ENCODE measurements at places on chromosomes 7 and 10.

- no peak for DNase-seq
Measured at GRCh38 chr7:66206934-66207240, 1.8 kb downstream of the TPST1 start.

DNA sequence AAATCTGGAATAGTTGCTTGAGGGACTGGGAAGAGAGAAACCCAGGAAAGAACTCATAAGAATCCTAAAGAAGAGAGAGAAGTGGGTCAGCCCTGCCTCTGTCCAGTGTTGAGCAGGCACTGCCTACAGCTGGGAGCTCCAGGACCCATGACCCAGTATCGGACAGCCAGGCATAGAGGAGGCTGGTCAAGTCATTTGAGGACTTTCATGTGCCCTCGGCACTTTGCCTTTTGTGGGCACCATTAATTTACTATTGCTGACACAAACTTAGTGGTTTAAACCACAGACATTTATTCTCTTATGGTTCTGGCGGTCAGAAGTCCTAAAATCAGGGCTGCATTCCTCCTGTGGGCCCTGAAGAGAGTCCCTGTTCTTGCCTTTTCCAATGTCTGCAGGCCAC, 60.3 kb downstream of the CPXM2 start:
- DNase-seq = no peak

DNA sequence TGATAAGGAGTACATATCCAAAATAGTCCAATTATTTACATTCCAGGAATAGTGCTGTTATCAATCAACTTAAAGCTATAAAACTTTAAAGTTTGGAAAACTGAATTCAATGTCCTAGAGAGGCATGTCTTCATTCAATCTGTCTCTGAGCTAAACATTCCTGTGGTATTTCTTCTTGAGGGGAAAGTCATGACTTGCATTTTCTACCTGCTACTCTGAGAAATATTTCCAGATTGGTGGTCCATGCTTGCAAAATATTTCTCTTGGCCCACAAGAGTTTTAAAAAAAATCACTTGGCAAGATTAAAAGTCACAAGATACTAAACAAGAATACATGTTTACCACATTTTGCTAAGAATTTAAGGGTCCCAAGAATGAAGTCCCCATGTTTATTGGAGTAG, 63.6 kb upstream of the HGF start:
- no peak for DNase-seq

GRCh38 chr10:98254234-98254974, 13.6 kb downstream of the LOXL4 start:
- no peak for DNase-seq

DNA sequence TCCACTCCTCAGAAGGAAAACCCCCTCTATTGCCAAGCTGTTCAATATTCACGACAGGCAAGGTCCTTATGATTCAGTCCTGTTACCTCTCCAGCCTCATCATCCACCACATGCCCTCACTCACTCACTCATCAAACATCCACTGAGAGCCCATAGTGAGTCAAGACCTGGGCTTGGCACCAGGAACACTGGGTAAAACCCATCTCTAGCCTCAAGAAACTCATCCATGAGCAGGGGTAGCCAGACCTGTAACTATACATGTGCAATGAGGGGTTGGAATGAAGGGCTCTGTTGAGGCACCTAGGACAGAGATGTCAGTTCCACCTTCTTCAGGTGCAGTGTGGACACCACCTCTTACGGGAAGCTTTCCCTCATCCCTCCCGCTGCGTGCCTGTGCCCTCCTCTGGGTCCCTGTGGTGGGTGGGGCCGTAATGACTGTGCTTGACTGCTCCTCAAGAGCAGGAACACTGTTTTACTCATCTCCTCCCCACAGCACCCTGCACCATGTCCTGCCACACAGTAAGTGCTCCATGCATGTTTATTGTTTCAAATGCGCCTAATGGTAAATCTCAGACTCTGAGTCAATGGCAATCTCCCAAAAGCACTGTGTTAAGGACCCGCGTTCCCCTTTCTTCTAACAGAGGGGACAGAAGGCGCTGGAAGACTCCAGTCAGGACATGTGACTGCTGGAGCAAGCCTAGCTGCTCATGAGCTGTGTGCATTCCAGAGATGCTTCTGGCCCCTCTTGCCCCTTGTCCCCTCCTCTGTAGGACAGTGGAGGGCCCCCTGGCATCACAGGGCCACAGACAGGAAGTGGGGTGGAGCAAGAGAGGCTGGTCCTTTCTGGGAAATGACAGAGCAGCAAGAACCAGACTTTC, 95.4 kb downstream of the HIPK2 start:
- DNase-seq = peak; percentile 13

DNA sequence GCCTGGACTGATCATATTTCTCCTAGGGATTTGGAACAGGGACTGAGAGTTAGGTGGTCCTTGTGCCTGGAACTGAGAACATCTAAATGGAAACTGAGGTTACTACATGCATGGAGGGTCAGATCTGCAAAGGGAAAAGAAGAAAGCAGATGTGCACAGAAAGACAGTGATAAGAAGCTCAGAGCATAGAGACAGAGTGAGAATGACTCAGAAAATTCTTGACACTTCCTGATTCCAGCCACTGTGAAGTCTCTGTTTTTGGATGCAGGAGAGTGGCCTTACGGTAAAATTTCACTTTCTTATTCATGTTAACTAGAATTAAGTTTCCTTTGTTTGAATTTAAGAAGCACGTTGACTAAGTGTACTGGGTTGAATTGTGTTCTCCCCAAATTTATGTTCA, 241.7 kb downstream of the TMEM26 start:
- no peak for DNase-seq

DNA sequence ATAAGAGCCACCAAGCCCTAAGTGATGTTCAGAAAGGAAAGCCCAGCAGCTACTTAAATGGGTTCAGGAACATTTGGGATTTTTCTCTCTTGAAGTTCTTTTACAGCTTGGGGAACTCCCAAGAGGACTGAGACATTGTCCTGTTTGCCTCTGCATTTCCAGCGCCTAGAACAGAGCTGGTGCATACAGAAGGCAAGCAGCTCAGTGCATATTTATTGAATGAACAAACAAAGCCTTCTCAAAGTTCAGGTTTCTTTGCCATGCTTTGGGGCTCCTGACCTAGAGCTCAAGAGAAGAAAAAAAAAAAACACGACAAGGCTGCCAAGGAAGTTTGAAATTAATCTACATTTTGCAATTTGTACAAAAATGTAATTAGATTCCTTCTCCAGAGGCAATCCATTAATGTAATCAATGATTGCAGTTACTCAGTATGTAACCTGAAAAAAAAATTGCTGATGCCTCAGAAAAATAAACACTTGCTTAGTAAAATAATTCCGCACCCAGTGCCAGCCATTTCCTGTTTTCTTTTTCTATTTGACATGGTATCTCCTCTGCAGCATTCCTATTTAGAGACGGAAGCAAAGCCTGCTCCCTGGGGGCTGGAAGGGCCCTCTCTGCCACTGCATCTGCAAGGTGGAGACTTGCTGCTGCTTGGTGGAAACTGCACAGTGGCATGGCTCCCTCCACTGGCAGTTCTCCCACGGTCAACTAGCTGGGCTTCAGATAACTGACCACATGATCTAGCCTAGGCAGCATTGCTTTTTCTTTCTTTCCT, 157.3 kb downstream of the TMEM178B start:
- no peak for DNase-seq

DNA sequence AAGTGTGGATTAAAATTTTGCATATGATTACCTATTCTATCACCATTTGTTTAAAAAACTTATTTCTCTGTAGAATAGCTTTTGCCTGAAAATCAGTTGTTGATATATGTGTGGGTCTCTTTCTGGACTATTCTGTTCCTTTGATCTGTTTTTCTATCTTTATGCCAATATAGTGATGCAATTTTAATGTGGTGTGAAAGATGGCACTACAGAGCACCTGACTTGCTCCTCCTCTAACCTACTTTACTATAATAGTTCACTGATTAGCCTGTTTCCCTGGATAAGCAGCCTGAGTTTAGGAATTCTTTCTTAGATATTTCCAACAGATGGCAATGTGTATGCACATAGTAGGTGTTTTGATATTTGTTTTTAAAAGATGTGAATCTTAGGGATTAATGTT, 294.5 kb downstream of the AUTS2 start:
- no peak for DNase-seq

DNA sequence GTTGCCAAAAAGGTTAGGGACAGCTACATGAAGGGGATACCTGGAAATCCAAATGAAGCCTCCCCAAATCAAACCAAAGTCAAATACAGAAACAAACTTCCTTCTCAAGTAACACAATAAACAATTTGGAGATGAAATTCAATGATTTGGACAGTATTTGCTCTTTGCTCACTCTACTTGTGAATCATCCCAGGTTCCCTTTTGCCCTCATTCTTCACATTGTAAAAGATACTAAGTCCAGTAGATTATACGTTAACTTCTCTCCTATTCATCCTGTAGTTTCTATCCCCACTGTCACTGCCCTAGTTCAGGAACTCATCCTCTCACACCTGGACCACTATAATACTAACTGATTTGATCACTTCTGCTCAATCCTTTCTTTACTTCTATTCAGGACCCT, 28.3 kb downstream of the FZD1 start:
- DNase-seq = no peak

Data from inflammatory macrophage (primary cell).